Myometrial cell (primary cell): ENCODE measurements at places on chromosomes 3 and 15. TPM values are rescaled to one million over a fixed set of nuclear protein-coding genes. Genes with fewer than 3 reads are reported as not detected.

Gene WDR76
- total RNA-seq, result 6.1 and 23.6 TPM in 2 replicates

Gene TNNC1
- total RNA-seq, result not detected in 2 replicates

Gene CCR4
- not detected in 2 replicates for total RNA-seq

Gene REC114
- not detected in 2 replicates for total RNA-seq

Gene MESD
- 21.0 and 21.8 TPM in 2 replicates for total RNA-seq

Gene LMAN1L
- total RNA-seq, result not detected in 2 replicates

Gene MME
- total RNA-seq, result 431 and 481 TPM in 2 replicates

Gene EIF5A2
- 9.4 and 18.5 TPM in 2 replicates for total RNA-seq

Gene COLQ
- 1.1 and 9.8 TPM in 2 replicates for total RNA-seq

Gene SCAMP5
- total RNA-seq, result 2.0 and 5.5 TPM in 2 replicates

Gene TRIM42
- total RNA-seq, result not detected in 2 replicates

Gene PLAAT1
- not detected in 2 replicates for total RNA-seq

Gene APPL1
- total RNA-seq, result 19.9 and 30.1 TPM in 2 replicates

Gene SH3GL3
- total RNA-seq, result 0.86 TPM in 1 of 2 replicates, not detected in the other

Gene CNTN3
- 0.58 and 0.71 TPM in 2 replicates for total RNA-seq

Gene KNL1
- 17.3 and 38.5 TPM in 2 replicates for total RNA-seq

Gene DTX3L
- total RNA-seq, result 12.4 and 15.4 TPM in 2 replicates

Gene IL20RB
- total RNA-seq, result 34.0 and 37.6 TPM in 2 replicates
